ENCODE measurements at places on chromosomes 11 and 22.

- DNase-seq, result no peak
Measured at GRCh38 chr22:30433773-30434172, 8.2 kb downstream of the MTFP1 start.

DNA sequence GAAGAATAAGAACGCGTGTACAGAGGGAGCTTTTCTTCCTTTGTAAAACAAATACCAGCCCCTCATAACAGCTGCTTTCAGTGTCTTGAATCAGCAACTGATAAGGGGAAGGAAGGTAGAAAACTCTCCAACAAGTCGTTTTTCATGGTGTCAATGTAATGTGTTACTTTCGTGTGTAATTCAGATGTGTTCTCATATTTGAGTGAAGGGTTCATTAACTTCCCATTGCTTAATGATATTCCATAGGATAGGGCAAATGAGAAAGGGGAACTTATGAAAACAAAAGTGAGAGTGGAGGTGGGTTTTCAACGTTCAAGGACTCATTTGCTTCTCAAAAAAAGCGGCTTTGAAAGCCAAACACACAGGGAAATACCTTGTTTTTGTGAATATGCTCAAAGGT is 452.1 kb downstream of the NTM start:
- no peak for DNase-seq

GRCh38 chr11:130651066-130651855 is 202.8 kb downstream of the ADAMTS15 start:
- DNase-seq, result no peak

DNA sequence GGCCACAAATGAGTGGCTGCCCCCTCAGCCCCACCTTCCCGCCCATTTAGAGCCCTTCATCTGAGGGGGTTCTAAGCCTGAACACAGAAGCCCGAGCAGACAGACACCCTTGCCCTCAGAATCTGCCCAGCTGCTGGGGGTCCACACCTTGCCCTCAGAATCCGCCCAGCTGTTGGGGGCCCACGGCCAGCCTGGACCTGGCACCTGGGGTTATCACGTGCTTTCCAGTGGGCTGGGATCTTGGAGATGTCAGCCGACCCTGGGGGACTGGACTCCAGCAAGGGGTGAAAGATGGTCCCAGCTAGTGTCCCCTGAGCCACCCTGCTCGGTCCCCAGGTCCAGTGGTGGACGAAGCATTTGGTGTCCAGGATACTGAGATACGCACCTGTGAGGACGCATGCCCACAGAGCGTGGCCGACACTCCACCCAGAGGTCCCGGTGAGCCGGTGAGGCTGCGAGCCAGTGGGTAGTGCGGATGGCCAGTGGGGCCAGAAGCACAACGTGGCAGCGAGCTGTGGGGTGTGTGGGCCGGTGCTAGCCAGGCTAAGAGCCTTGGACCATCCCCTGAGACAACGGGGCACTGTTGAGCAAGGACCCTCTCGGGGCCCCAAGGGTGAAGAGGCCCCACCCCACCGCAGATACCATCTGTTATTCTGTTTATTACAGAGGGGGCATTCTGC is 3.1 kb upstream of the CTSD start:
- peak; percentile 1 for DNase-seq

- no peak for DNase-seq
Measured at GRCh38 chr11:85114786-85115185, 512.4 kb downstream of the DLG2 start.

GRCh38 chr11:128956401-128957201 is 13.9 kb upstream of the TP53AIP1 start:
- DNase-seq, result no peak

DNA sequence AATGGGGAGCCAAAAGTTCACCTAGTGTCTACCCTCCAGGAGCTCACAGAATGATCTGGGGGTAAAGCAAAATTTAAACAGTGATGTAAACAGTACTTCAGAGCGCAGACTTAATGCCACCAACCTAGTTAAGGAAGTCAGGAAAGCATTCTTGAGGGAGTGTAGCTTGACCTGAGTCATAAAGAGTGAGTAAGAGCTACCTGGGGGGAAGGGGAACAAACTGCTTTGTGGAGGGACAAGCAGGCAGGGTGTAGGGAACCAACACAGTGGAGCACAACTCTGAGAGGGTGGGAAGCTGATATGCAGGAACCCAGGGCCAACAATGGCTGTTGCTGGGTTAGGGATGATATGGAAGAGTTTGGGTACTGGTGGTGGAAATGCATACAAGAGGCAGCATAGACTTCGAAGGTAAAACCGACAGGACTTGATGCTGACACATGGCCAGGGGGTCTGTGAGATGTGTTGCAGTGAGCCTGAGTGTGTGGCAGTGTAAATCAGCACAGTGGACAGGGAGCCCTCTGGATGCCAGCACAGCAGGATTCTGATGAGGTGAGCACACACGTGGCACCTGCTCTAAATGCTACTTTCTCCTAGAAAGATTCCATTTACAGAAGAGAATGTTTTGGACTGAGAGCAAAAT is 58.3 kb upstream of the CYP2D6 start:
- no peak for DNase-seq

- DNase-seq, result peak; percentile 8
Measured at GRCh38 chr22:27105142-27106025, 448.0 kb downstream of the MIAT start.
